Heart left ventricle (tissue), 16 donors: ENCODE measurements at places on chromosomes 6 and 20. TPM values are rescaled to one million over a fixed set of nuclear protein-coding genes. Genes with fewer than 3 reads are reported as not detected.

GRCh38 chr6:125995972-125996580, 9.7 kb downstream of the TRMT11 start:
- H3K4me1 ChIP-seq, result peaks cover 14% of the 10 kb centered on the region
- H3K27me3 ChIP-seq, result no peaks in the 10 kb centered on the region
- peak; percentile 39 for DNase-seq

GRCh38 chr20:4717816-4718570, 3.7 kb upstream of the PRND start:
- H3K27me3 ChIP-seq, result no peaks in the 10 kb centered on the region
- no peak overlapping the region for H3K4me3 ChIP-seq
- no peak for DNase-seq
- H3K4me1 ChIP-seq, result peaks cover 5% of the 10 kb centered on the region
- H3K36me3 ChIP-seq, result no peaks in the 10 kb centered on the region
- H3K27ac ChIP-seq, result no peak overlapping the region

- H3K27me3 ChIP-seq, result no peaks in the 10 kb centered on the region
- H3K4me1 ChIP-seq, result no peaks in the 10 kb centered on the region
- DNase-seq, result peak; percentile 29
Observed at GRCh38 chr6:125858427-125859320, 67.9 kb downstream of the NCOA7 start.

GRCh38 chr20:54372313-54372712, 103.1 kb upstream of the DOK5 start:
- H3K27me3 ChIP-seq, result no peaks in the 10 kb centered on the region
- no peak overlapping the region for H3K27ac ChIP-seq
- no peak overlapping the region for H3K4me3 ChIP-seq
- no peaks in the 10 kb centered on the region for H3K36me3 ChIP-seq
- no peaks in the 10 kb centered on the region for H3K4me1 ChIP-seq
- no peak for DNase-seq

GRCh38 chr6:132832891-132833290, 18.5 kb downstream of the RPS12 start:
- H3K4me3 ChIP-seq, result no peak overlapping the region
- no peaks in the 10 kb centered on the region for H3K36me3 ChIP-seq
- H3K4me1 ChIP-seq, result no peaks in the 10 kb centered on the region
- DNase-seq, result no peak
- no peaks in the 10 kb centered on the region for H3K27me3 ChIP-seq

- H3K27me3 ChIP-seq, result no peaks in the 10 kb centered on the region
- no peak for DNase-seq
- no peak overlapping the region for H3K27ac ChIP-seq
- no peaks in the 10 kb centered on the region for H3K36me3 ChIP-seq
- H3K4me3 ChIP-seq, result no peak overlapping the region
Observed at GRCh38 chr6:31058128-31058894, 48.0 kb downstream of the MUC22 start.

DNA sequence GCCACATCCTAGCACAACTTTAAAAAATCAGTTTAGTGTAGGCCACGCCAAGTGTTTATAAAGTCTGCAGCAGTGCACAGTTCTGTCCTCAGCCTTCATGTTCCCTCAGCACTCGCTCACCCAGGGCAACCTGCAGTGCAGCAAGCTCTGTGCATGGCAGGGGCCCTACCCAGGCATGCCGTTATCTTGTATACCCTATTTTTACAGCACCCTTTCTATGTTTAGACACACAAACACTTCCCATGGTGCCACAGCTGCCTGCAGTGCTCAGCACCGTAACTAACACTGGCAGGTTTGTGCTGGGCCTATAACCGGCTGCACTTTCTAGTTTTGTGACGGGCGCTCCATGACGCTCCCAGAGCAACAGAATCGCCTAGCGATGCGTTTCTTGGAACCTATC, 43.8 kb downstream of the ZBTB46 start:
- H3K27me3 ChIP-seq, result no peaks in the 10 kb centered on the region
- H3K4me1 ChIP-seq, result peaks cover 54% of the 10 kb centered on the region
- peak; percentile 66 for DNase-seq
- H3K4me3 ChIP-seq, result peak overlapping the region; percentile 28

- no peaks in the 10 kb centered on the region for H3K27me3 ChIP-seq
- no peak for DNase-seq
- H3K27ac ChIP-seq, result no peak overlapping the region
- no peaks in the 10 kb centered on the region for H3K4me1 ChIP-seq
- H3K4me3 ChIP-seq, result no peak overlapping the region
Observed at GRCh38 chr6:117615750-117616390, 13.6 kb upstream of the GOPC start.

- no peak overlapping the region for H3K27ac ChIP-seq
- no peak for DNase-seq
- no peaks in the 10 kb centered on the region for H3K27me3 ChIP-seq
- no peaks in the 10 kb centered on the region for H3K36me3 ChIP-seq
- H3K4me1 ChIP-seq, result no peaks in the 10 kb centered on the region
- H3K4me3 ChIP-seq, result no peak overlapping the region
Observed at GRCh38 chr6:91678679-91679446, 1092.0 kb upstream of the MAP3K7 start.

DNA sequence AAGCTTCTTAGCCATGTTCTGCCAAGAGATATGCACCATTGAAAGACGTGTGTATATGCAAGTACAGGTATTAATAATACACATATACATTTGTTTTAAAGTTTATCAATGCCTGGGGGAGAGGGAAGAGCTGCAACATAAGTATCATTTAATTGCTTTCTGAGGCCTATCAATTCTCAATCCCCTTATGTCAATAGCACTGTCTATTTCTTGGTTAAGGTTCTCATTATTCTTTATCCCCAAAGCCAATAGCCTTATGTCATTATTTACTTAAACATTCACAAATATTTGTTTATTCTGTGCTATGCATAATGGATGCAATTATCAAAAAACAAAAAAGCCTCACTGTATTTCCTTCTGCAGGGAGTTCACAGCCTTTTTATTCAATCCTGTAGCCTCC, 350.3 kb upstream of the KCNQ5 start:
- H3K4me3 ChIP-seq, result no peak overlapping the region
- no peak for DNase-seq
- no peaks in the 10 kb centered on the region for H3K36me3 ChIP-seq
- no peak overlapping the region for H3K27ac ChIP-seq
- no peaks in the 10 kb centered on the region for H3K27me3 ChIP-seq

The ADGRB3 gene
- 0.57 TPM for polyA plus RNA-seq

The HSPA12B gene
- 11.8 TPM for polyA plus RNA-seq
